Left lung (tissue), 14 donors: ENCODE measurements at places on chromosomes 16 and 17. TPM values are rescaled to one million over a fixed set of nuclear protein-coding genes. Genes with fewer than 3 reads are reported as not detected.

- no peak for DNase-seq
- peaks cover 16% of the 10 kb centered on the region for H3K4me1 ChIP-seq
- H3K4me3 ChIP-seq = peak overlapping the region; percentile 65
- no peaks in the 10 kb centered on the region for H3K36me3 ChIP-seq
These were observed 169.3 kb downstream of the RAB11FIP4 start for GRCh38 chr17:31560616-31561235.

Gene TP53TG3
- not detected for total RNA-seq

DNA sequence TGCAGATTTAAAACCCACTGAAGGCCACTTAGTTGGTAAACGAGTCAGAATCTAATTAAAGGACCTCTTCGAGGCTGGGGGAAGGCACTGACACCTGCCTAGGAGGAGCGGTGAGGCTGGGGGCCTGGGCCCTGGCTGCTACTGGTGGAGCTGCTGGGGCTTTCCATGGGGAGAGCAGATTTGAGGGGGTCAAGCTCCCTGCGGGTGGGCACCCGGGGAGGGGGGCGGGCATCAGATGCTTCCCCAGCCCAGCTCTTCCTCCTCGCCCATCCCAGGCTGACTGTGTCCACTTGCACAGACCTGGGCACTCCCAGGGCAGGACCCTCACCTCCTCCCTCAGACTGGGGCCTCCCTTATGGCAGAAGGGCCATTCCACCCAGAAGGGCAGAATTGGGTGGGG is 19.0 kb downstream of the SRCIN1 start:
- DNase-seq = no peak
- no peak overlapping the region for H3K27ac ChIP-seq
- no peak overlapping the region for H3K4me3 ChIP-seq
- peaks cover 100% of the 10 kb centered on the region for H3K27me3 ChIP-seq
- H3K36me3 ChIP-seq = no peaks in the 10 kb centered on the region

DNA sequence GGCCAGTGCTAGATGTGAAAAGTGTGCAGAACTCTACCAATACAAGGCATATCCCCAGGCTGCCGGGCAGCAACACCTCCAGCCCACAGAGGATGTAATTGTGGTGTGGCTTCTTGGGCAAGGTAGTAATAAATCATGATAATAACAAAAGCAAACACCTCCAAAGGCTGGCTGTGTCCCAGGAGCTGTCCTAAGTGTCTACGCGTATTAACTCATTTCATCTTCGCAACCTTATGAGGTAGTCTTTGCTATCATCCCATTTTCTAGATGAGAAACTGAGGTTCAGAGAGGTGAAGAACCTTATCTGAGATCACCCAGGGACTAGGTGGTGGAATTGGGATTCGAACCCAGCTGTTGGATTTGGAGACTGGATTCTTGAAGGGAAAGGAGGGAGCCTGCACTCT is 5.3 kb downstream of the PDK2 start:
- peaks cover 22% of the 10 kb centered on the region for H3K4me1 ChIP-seq
- no peaks in the 10 kb centered on the region for H3K27me3 ChIP-seq
- no peak overlapping the region for H3K27ac ChIP-seq
- H3K36me3 ChIP-seq = peaks cover 17% of the 10 kb centered on the region

- no peaks in the 10 kb centered on the region for H3K36me3 ChIP-seq
- peak within 1 kb of the TSS; percentile 96 for H3K27ac ChIP-seq
- H3K4me3 ChIP-seq = peak within 1 kb of the TSS; percentile 99
- peaks cover 36% of the 10 kb centered on the region for H3K4me1 ChIP-seq
These were observed at the start of gene SLC25A39 for GRCh38 chr17:44324571-44325275. Gene SLC25A39, minus strand, starts transcription at chr17:44324823. Its CDS starts 1,261 bp downstream, at chr17:44323562.

DNA sequence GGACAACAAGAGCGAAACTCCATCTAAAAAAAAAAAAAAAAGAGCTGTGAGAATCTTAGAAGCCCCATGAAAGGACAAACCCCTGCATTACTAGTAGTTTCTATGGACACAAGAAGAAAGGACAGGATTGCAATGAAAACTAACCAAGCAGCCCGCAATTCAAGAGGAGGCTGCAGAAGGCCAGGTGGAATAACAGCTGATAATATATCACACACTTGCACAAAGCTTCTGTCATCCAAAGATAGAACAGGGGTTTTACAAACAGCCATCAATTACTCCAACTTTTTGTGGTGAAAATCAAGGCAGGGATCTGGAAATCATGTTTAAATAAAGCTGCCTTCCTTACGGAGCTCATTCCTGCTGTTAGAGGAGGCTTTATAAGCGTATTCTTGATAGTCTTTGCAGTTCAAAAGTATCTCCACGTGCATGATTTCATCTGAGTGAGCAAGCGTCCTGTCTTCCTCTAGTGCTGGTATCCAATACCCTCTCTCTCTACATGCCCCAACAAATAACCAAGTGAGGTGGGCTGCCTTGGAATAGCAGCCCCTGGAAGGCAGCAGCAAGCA is 23.1 kb upstream of the TMEM94 start:
- H3K36me3 ChIP-seq = no peaks in the 10 kb centered on the region
- H3K4me3 ChIP-seq = no peak overlapping the region
- no peaks in the 10 kb centered on the region for H3K27me3 ChIP-seq
- H3K4me1 ChIP-seq = peaks cover 8% of the 10 kb centered on the region
